ENCODE measurements at places on chromosomes 2 and 18. TPM values are rescaled to one million over a fixed set of nuclear protein-coding genes. Genes with fewer than 3 reads are reported as not detected.

AMMECR1L gene
- total RNA-seq: 15.0 TPM

CELF4 gene
- 1.8 TPM for total RNA-seq

TEKT4 gene
- not detected for total RNA-seq

DNA sequence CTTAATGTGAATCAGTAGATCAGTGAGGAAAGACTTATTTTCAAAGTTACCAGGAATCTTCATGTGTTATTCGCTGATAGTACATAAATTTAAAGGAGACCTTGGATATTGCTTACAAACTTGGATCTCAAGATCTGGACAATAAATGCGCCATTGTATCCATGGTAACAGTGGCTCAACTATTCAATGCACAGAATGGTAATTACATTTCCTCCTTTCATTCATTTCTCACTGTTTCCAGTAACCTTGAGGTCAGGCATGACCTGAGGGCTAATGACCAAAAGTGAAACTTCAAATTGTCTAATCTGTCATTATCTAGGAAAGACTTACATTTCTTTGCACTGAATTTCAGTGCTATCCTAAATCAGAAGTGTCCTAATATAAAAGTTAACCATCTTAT lies 8.1 kb downstream of the LRP2 start:
- no peak for DNase-seq

- no peak for DNase-seq
These were observed 179.4 kb upstream of the ARL4C start for GRCh38 chr2:234676109-234676782.

DNA sequence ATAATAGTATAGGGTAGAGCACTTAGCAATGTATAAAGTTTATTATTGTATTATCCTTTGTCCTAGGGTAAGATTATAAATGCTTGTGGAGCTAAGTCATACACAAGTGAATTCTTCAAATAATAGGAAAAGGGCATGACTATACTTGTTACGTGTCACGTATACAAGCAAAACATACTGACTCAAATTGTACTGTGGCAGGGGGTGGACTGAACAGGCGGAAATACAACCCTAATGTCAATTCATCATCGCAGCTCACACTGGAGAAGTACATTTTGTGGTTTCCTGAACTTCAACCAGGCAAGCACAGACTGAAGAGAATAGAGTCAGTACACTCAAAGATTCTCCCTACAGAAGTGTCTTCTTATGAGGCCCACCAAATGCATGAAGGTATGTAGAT lies 201.0 kb downstream of the MBD2 start:
- DNase-seq: no peak

UGT1A3 gene
- total RNA-seq: 2.0 TPM

GRCh38 chr2:213834746-213835145 lies 550.5 kb downstream of the SPAG16 start:
- no peak for DNase-seq

- peak; percentile 88 for DNase-seq
These were observed 7.7 kb downstream of the MAPRE3 start for GRCh38 chr2:26978061-26978596.

GRCh38 chr2:6412533-6413091 lies 453.1 kb downstream of the CMPK2 start:
- DNase-seq: no peak

DNA sequence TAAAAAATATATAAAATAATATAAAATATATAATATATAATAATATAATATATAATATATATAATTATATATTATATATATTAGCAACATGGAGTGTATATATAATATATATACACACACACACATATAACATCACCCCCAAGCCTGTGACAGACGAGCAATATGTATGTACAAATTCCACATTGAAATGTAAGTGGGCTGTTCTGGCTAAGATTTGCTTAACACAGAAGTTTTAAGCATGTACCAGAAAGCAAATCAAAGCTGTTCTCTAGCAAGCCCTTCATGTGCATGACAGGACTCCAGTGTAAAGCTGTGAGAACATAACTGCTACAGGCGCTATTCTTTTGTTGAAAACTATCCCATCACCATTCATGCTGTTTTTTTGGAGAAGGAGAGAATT lies 261.7 kb upstream of the TNP1 start:
- DNase-seq: no peak

GRCh38 chr2:85243101-85244072 lies 84.4 kb downstream of the TGOLN2 start:
- no peak for DNase-seq

C2orf80 gene
- total RNA-seq: not detected

TMEFF2 gene
- 0.50 TPM for total RNA-seq

DNA sequence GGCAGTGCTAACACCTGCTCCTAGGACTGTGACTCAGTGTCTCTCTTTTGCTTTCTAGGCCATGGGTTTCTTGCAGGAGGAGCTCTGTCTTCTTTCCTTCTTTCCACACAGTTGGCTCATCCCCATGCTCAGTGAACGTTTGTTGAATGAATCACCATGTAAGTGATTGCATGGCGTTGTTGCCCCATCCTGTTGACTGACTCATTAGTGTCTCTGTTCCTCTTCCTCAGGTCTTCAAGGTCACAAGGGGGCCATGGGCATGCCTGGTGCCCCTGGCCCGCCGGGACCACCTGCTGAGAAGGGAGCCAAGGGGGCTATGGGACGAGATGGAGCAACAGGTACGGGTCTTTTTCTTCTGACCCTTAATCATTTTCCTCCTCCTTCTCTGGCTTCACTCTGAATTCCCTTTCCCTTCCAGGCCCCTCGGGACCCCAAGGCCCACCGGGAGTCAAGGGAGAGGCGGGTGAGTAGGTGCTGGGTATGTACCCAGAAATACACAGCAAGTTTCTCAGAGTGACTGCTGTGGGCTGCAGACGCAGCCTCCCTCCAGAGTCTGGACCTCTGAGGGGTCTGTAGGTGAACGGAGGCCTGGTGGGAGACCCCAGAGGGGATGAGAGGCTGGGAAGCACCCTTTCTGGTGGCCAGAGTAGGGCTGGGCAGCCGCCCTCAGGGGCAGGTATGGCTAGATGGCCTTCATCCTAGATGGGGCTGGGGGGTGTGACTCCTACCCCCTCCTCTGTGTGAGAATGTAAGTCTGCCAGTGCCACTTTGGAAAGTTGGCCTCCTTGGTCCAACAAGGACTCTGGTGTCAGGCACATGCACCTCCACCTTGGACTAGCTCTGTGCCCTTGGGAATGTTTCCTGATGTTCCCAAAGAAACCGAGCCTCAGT lies 32.4 kb downstream of the MARCO start:
- no peak for DNase-seq

- no peak for DNase-seq
These were observed 306.9 kb downstream of the BCL11A start for GRCh38 chr2:60246583-60246982.

GRCh38 chr2:237773826-237774225 lies 24.8 kb upstream of the RBM44 start:
- DNase-seq: no peak

- peak; percentile 41 for DNase-seq
These were observed 359 bp downstream of the TGFBRAP1 start for GRCh38 chr2:105329197-105329554.

GRCh38 chr2:210203147-210203546 lies 22.1 kb downstream of the ACADL start:
- DNase-seq: no peak

DNA sequence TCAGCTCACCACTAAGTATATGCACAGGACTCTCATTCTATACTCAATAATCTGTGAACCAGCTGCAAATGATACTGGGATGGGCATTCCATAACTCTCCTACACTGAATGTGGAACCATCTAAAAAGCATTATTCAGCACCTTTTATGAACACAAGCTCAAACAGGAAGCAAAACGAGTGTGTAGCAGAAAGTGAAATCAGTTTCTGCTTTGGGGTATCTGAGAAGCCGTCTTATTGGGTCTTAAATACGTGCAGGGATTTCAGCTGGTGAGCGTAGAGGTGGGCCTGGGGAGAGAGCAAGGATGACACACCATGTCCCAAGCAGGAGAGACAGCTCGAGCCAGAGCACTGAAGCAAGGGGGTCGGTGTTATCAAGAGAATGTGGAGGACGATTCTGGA lies 120.0 kb upstream of the TTN start:
- no peak for DNase-seq

DNA sequence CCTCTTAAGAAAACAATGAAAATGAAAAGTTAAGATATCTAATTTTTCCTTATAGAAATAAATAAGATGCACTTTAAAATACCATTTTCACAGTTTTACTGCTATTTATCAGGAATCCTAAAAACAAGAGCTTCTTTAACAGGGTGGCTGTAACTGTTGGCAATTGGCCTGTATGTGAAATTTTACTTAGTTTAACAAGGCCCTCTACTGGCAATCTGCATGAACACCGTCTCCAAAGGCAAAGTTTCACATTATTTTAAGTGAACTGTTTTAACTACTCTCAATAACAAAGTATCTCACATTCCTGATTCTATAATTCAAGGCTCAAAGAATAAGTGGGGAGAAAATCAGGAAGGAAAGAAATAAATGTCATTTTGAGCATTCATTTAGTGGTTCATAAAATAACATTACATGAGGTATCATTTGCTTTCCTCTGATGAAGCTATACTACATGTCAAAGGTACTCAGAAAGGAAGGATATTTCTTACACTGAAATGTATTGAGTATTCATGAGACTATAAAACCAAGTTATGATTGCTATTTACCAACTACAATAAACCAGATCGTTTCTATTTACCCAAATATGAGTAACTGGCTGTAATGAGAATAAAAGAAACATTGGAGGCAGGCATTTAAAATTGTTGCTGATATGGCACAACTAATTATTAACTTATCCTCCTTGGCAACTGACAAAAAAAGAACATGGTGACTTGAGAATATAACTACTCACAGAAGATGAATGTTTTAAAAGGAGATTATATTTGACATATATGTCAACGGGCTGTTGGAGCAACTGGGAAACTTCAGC lies 7.0 kb downstream of the NCKAP5 start:
- DNase-seq: peak; percentile 16

DNA sequence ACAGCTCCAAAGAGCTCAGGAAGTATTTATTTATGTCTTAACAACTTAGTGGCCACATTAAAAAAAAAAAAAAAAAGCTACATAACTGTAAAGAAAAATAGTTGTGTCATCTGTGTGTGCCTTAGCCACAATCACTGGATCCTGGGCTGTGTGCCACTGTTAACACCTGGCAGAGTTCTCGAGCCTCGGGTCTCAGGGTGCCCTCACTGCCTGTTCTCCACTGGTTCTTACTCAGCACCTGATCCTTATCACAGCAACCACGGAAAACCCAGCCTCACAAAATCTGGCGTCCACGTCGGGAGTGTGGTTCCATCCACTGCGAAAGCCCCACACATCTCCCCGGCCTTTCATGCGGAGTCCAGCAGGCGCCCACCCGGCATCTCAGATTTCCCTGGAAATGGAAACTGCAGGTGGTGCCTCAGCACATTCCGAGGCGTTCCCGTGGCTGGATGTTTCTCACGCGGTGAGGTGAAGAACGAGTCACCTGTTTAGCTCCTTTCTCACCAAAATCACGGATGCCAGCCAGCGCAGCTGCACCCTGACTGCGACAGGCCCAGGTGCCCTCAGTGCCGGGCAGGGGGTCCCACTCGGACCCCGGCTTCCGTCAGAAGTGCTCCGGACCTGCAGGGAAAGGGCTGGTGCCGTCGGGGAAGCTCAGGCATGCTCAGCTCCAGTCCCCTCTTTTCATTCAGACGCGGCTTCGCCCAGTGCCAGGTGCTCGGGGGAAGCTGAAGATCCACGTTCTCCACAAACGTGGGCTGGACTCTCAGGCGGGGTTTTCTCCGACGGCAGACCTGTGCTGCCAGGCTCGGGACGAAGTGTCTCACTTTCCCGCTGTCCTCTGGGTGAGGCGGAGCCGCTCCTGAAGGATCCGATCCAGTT lies 198.7 kb upstream of the SALL3 start:
- DNase-seq: no peak

DNA sequence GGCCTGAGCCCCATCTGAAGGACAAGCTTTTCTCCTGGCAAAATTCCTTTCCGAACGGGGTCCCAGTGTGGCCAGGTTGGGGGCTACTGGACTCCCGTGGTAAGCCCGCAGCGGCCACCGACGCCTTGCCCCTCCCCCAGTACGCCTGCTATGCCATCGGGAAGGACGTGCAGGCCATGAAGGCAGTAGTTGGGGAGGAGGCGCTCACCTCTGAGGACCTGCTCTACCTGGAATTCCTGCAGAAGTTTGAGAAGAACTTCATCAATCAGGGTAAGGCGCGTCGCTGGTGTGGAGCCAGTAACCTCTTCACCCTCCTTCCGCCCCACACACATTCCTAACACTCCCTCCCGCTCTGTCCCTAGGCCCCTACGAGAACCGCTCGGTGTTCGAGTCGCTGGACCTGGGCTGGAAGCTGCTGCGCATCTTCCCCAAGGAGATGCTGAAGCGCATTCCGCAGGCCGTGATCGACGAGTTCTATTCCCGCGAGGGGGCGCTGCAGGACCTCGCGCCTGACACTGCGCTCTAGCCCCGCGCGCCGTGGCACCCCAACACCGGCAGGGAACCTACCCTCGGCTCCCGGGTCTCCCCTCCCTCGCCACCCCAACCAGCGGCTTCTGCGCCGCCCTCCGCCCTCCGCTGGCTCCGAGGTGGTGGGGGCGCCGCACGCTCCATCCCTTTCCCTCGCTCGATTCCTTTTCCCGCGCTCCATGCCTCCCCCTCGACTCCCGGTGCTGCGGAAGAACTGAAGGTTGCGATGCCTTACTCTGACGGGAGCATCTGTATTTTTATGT lies 13.6 kb upstream of the ANKRD53 start:
- peak; percentile 54 for DNase-seq

MARCHF4 gene
- total RNA-seq: 0.37 TPM

DNA sequence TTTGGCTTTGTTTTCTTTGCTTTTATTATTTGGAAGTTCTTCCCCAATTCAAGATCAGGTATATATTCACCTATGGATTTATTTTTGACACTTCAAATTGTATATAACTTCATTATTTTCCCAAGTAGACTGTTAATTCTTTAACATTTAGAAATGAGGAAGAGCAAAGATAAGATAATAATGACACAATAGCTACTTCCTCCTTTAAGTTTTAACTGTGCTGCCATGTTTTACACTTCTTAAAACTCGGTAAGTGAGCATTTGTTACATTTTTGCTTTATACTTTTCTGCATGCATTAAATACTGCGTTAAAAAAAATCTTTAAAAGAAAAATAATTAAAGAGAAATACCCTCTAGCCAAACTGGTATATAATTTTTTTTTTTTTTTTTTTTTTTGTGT lies 32.5 kb downstream of the SLC66A3 start:
- no peak for DNase-seq

AQP12A gene
- total RNA-seq: 4.0 TPM

DNA sequence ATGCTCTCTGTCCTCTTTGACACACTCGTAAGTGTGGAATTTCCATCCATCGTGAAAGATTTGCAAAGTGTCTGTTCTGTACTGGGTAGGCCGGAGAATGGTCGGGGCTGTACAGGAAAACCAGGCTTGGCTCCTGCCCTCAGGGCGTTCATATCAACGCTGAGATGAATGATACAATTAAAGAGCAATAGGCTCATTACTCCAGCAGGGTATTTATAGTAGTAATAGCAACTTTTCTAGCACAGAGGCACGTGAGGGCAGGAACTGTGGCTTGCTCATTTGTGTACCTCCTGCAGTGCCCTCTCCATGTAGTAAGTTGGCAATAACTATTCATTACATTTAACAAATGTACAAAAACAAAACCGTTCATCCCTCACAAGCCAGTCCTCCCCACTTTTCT lies 5.3 kb upstream of the NCK2 start:
- no peak for DNase-seq

GRCh38 chr18:78192054-78192453 lies 787.6 kb upstream of the SALL3 start:
- no peak for DNase-seq

- no peak for DNase-seq
These were observed 182.9 kb upstream of the SIX3 start for GRCh38 chr2:44758591-44758990.

- no peak for DNase-seq
These were observed 58.6 kb upstream of the FBXO11 start for GRCh38 chr2:47964722-47965434.

GRCh38 chr2:50535971-50536759 lies 495.8 kb downstream of the NRXN1 start:
- DNase-seq: no peak

Data from left colon (tissue), 2 donors.